ENCODE measurements at places on chromosomes 11 and 22.
A peak's percentile ranks its signal among the peaks of the same experiment; 100 is the strongest.

DNA sequence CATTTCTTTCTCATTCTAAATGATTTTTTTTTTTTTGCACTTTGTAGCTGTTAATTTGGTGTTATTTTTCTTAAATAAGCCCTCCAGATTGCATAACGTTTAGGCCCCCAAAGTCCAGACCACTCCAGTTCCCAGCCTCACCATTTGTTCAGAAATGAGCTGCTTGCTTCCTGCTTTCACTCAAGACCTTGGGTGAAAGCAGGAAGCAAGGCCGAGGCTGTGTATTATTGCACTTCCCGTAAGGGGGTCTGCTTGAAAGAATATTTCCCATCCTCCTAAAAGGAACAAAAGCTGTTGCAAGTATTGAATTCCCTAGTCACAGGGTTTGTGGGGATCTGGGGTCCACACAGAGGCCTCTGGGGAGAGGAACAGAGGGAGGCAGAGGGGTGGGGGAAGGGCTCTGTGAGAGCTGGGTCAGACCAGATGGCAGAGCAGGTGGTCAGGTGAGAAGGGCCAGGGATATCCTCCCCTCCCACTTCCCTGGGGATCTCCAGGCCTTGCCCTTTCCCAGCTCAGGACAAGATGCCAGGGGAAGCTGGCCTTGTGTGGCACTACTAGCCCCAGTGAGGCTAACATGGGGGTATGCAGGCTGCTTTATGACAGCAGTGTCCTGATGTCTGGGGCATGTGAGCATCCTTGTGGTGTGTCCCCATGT lies 51.6 kb upstream of the MYEOV start:
- DNase-seq, result no peak

DNA sequence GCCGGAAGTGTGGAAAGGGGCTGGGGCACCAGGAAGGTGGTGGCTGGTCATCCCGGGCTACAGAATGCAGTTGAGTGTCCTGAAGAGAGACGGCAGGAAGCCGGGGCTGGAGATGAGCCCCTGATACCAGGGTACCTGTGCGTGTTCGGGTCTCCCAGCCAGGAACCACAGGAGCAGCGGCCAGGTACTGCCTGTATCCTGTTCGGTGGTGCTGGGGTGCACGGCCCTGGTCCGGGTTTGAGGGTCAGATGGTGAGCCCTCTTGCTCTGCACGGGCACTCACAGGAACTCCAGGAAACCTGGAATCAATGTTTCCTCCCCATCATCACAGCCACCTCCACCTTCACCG lies 253.1 kb upstream of the B3GAT1 start:
- no peak for DNase-seq

DNA sequence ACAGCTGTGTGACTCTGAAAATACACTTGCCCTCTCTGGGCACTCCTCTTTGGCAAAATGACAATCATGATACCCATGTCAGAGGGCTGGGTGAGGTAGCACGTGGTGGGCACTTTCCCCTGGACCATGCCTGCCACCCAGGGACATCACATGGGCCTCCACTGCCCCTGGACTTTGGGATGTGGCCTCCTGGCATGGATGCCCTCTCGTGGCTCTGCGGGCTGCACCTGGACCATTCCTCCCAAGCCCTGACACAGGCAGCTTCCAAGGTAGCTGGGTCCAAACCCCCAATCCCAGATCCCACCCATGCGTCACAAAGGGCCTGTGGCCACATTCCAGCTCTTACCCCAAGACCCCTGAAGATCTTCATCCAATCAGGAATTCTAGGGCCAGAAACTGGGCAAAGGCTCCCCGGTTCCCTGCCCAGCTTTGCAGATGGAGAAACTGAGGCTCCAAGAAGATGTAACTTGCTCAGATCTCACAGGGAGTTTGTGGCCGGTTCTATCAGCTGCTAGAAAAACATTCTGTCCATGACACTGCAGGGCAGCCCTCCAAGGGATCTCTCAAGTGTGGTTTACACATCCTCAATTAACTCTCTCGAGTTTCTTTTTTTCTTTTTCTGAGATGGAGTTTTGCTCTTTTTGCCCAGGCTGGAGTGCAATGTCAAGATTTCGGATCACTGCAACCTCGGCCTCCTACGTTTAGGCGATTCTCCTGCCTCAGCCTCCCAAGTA lies 35.4 kb upstream of the CYB5R3 start:
- DNase-seq, result no peak

DNA sequence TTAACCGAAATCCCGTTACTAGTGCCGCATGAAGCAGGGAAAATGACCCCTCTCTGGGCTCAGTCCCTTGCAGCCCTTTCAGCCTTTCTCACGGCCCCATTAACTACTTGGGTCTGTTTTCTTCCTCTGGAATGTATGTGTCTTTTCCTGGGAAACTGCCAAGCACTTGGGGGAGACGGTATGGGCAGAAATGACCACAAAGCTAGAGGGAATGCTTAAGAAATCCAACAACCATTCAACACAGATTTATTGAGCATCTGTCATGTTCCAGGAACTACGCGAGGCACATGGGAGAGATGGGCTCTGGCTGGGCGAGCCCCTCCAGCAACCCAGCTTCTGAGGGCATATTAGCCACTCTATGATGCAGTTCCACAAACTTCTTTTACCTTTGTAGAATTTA lies 462.6 kb downstream of the BUD13 start:
- DNase-seq, result no peak

GRCh38 chr11:106399076-106399511 lies 321.6 kb downstream of the AASDHPPT start:
- DNase-seq, result no peak

DNA sequence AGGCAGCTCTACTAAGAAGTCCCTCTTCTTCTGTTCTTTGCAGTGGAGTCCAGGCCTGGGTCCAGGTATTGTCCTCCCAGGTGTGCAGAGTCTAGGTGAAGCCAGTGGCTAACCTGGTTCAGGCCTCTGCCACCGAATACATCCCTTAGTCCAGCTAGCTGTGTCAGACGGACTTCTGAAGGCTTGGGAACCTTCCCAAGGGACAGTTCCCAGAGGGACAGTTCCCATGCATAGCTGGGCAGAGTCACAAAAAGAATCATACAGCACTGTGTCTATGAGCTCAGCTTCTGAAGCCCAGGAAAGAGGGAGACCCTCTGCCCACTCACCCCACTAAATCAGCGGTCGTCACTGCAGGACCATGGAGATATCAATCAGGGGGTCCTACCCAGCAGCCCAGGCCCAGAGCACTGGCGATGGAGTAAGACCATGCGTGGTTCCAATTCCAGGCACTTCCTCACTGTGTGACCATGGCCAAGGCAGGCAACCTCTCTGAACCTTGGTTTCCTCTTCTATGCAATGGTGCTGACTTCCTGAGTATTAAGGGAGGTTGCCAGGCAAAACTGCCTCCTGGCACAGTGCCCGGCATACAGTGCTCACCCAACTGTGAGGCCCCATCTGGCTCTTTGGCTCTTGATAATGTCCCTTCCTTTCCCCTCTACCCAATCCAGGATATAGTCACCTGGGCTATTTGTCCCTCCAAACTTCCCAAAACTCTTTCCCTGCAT lies 3.4 kb downstream of the MS4A10 start:
- DNase-seq, result no peak

- no peak for DNase-seq
Measured at GRCh38 chr11:70036971-70037882, 40.9 kb upstream of the ANO1 start.

GRCh38 chr11:112972399-112973145 lies 11.4 kb downstream of the NCAM1 start:
- no peak for DNase-seq

DNA sequence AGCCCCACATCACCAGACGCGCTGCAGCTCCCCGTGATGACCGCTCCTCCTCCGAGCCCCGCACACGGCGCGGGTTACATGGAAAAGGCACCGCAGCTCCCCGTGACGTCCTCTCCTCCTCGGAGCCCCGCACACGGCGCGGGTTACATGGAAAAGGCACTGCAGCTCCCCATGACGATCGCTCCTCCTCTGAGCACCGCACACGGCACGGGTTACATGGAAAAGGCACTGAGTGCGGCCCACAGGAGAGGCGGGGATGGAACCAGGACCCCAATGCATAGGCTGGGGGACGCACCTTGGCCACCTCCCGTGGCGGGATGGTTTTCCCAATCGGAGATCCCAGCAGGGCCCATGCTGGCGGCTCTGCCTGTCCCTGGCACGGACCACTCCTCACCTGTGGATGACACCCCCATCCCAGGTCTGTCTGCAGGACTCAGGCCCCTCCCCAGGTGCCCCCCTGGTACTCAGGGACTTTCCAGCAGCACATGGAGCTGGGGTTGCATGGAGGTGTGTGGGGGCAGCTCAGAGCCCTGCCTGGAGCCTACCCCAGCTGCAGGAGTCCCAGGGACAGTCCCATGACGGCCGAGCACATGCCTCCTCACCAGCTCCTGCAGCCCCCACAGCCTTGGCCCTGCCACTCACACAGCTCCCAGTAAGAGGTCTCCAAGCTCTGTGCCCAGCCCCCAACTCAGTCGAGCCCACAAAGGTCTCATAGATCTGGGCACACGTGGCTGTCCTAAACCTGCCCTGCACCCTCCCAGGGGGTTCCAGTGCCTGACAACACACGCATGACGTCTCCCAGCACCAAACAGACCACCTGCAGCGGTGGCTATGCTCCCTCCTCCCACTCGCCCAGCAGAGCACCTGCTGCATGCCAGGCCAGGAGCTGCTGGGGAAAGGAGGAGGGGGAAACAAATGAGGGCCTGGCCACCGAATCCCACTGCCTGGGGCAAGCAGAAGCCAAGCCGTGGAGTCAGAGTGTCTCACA lies 166.6 kb downstream of the BRD1 start:
- DNase-seq, result no peak

GRCh38 chr11:76654298-76654851 lies 16.2 kb downstream of the LRRC32 start:
- no peak for DNase-seq

GRCh38 chr22:37117092-37117491 lies 7.6 kb upstream of the TMPRSS6 start:
- no peak for DNase-seq

- DNase-seq, result no peak
Measured at GRCh38 chr11:827146-827896, 398 bp upstream of the CRACR2B start.

DNA sequence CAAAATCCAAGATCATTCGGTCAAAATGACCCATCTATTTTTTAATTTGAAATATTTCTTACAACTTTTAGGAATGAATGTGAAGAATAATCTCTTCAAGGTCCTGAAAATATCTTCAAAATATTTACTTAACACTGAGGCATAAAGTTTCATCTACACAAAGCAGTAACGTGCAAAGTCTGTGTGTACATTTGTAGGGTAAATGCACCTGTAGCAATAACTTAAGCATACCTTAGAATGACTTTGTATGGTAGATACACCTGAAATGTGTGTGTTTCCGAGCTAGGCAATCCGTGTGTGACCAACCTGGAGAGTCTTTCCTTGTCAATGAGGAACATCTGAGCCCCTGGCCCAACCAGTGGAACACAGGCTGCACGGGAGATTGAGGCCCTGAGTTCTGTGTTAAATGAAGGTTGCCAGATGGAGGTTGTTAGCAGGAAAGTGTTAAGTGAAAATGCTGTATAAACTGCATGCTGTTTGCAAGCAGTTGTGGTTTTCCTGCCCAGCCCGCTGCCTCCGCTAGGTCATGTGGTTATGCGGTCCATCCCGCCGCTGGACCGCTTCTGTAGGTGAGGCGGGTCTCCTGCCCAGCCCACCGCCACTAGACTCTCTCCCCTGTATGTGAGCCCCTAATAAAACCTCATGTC lies 7.6 kb upstream of the CTR9 start:
- no peak for DNase-seq

- no peak for DNase-seq
Measured at GRCh38 chr11:67434395-67434881, 3.0 kb downstream of the PTPRCAP start.

DNA sequence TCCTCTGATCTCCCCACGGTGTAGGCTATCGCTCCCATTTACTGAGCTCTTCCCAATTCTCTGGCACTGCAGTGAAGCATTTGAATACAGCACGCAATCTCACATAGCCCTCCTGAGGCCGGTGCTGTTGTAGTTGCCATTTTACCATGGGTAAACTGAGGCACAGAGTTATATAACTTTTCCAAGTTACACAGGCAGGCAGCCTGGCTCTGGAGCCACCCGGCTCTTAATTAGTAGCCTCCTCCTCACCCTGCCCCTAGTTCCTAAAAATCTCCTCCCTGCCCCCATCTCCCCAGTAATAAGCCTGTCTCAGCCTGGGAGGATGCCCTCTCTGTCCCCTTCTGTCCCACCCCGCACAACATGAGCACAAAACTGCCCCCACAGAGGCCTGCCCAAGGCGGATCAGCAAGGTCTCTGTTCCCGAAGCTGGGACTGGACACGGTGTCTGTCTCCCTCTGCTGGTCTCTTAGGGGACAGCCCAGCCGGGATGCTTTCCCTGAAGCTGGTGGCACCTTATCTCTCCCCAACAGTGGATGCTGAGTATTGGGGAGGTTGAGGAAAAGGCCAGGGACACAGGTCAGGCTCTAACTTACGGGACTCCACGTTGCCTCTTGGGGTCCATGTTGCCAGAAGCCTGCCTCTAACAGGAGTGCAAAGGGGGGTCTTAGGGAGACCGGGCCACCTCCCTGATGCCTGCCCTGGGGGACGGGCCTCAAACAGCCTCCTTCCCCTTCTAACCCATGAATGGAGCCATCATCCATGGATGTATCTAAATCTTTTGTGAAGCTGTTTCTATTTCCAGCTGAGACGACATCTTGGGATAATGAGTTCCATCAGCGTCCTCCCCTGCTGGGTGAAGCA lies 9.1 kb upstream of the CLCF1 start:
- DNase-seq, result peak; percentile 44

GRCh38 chr22:32396746-32397145 lies 15.3 kb downstream of the RTCB start:
- DNase-seq, result no peak

DNA sequence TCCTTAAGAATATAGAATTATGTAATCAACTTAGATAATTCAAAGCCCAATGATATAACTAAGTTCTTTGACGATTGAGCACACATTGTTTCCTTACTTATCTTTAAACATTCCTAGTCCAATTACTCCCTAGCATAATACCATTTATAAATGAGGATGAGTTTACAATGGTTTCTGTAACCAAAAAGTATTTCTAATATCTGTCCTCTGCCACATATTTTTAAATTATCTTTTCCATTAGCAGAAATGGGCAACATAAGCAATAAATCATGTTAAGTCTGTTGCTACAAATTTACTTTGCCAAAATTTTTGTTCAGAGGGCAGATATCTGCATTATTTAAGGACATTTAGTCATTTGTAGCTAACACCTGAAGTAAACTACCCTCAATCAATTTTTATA lies 6.7 kb downstream of the CREBZF start:
- no peak for DNase-seq

Data from NCI-H2227 treated with DMSO at 0.1 percent for 48 hours (cell line).